ENCODE measurements at places on chromosomes 11 and 22.

DNA sequence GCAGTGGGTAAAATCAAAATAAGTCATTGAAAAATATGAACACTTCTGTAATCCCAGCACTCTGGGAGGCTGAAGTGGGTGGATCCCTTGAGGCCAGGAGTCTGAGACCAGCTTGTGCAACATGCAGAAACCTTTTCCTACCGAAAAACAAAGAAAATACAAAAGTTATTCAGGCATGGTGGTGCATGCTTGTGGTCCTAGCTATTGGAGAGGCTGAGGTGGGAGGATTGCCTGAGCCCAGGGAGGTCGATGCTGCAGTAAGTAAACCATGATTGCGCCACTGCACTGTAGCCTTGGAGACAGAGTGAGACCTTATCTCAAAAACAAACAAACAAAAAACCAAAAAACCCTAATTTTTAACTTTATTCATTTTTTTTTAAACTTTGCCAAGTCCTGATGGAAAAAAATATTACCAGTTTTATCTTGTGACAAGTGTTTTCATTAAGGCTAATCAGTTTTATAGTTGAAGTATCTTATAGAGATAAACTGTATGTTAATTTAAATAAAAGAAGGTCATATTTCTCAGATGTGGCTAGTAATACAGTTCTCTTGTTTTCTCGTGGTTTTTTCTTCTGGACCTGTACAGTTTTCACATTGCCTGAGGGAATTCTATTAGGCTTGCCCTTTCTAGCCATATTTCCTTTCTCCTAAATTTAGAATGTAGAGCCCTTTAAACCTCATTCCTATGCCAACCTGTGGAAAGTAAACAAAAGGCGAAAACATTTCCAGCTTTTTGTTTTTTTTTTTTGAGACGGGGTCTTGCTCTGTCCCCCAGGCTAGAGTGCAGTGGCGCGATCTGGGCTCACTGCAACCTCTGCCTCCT lies 9.4 kb downstream of the HIPK3 start:
- DNase-seq = no peak

DNA sequence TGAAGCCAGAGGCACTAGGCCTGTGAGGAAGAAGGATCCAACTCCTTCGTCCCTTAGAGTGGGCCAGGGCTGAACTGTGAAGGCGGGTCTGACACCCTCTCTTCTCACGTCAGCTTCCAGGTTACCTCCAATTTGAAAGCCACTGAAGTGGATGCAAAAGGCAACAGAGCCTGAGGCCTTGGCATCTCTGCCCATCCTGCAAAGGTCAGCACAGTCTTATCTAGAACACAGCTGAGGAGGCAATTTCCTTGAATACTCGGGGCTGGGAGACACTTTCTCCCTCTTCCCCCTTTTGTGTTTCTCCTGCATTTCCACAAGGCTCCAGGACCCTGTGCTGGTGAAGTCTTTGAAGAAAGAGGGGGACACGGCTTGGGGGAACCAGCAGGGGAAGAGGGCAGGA lies 91.6 kb upstream of the PAX6 start:
- DNase-seq = no peak

- no peak for DNase-seq
Measured at GRCh38 chr22:36201630-36202319, at the start of gene APOL4. APOL4 (minus strand) TSS chr22:36201809; CDS start chr22:36201734, 75 bp downstream.

DNA sequence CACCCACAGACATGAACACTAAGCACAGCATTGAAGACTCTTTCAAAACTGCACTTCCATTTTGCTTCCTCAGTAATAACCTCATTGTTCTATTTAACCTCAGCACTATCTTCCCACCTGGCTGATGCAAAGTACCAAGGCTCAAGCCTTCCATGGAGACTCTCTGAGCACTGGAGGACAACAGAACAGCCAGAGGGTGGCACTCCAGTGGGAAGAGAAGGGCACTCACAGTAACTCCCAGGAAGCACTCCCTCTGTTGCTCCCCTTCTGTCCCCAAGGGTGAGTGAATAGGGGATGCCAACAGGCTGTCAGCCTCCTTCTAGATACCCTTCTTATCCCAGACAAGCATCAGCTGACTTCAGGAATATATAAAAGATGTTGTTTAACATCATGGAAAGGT lies 3.5 kb downstream of the ME3 start:
- no peak for DNase-seq

DNA sequence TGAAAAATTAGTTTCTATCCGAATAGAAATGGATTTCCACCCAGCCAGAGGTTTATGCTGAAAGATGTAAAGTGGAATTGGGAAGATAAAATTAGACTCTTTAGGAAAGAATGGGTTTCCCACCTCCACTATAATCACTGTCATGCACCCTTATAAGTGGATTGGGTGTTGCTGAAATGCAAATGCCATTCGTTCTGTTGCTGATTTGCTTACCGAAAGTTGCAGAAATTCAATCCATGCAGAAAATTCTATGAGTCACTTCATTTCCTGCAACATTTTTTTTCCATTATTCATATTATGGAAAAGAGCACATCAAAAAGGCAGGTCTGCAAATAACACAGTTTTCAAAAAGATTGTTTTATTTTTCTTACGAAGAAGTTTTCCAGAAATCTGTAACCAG lies 65.6 kb downstream of the LDLRAD3 start:
- no peak for DNase-seq

GRCh38 chr11:134633276-134633675 lies 221.2 kb upstream of the B3GAT1 start:
- no peak for DNase-seq

DNA sequence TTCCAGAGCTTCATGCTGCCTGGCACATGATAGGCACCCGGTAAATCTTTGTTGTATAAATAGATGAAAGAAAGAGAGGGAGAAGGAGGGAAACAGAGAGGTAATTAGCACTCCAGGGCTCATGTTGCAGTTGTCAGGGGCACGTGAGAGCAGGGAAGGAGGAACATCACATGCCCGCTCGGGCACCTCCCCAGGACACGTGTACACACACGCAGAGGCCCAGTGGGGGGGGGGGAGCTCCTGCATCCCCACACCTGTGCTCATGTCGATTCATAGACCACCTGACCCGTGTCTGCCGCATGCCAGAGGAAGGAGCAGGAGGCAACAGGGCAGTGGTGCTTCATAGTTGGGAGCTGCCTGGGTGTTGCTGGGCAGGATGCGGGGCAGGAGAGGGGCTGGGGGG lies 37.1 kb upstream of the NNMT start:
- DNase-seq = no peak
